ENCODE measurements at places on chromosomes 12 and 14.
A peak's percentile ranks its signal among the peaks of the same experiment; 100 is the strongest.

- DNase-seq = no peak
Observed at GRCh38 chr14:45091710-45092109, 7.8 kb downstream of the PRPF39 start.

DNA sequence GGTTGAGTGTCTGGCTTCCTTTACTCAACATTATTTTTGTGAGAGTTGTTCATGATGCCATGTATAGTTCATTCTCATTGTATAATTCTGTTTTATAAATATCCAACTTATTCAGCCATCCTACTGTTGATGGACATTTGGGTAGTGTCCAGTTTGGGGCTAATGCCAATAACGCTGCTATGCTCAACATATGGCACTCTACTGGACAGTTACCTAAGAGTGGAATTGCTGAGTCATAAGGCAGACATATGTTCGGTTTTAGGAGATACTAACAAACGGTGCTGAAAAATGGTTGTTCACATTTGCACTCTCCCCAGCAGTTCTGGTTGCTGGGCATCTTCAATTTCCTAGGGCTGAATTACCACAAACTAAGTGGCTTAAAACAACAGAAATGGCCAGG lies 28.7 kb upstream of the P2RX4 start:
- no peak for DNase-seq

DNA sequence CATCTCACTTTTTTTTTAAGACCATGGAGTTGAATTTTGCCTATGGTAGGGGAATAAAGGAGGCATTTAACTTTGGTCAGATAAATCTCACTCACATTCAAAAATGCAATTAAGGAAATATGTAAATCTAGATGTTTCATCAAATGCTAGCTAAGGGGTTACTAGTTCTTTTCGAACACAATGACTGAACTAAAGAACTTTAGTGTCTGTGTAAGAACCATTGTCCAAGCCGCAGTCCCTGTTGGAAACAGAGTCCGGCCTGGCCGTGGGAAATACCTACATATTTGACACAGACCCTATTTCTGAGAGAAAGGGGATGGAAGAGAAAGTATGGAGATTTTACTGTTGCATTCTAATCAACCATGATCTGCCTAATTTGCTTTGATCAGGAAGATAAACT lies 17.4 kb downstream of the LGR5 start:
- DNase-seq = no peak

GRCh38 chr14:67735336-67736147 lies 33.9 kb downstream of the RDH12 start:
- DNase-seq = no peak

DNA sequence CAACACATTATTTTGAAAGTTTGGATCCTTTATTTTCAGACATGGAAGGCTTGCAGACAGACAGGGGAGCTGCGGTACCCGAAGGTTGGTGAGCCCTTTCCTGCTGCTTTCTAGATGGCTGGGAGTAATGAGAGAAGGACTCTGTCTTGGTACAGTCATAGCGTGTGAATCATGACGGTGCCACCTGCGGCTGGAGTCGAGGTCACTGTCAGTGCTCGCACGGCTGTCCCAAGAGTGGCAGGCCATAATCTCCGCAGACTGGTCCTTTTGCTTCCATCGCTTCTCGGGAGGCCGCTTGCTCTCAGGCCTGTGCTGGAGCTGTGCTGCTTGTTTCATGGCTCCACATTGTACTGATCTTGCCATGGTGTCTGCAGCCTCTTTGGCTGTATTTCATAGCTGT lies 64.8 kb upstream of the RD3L start:
- DNase-seq = no peak

DNA sequence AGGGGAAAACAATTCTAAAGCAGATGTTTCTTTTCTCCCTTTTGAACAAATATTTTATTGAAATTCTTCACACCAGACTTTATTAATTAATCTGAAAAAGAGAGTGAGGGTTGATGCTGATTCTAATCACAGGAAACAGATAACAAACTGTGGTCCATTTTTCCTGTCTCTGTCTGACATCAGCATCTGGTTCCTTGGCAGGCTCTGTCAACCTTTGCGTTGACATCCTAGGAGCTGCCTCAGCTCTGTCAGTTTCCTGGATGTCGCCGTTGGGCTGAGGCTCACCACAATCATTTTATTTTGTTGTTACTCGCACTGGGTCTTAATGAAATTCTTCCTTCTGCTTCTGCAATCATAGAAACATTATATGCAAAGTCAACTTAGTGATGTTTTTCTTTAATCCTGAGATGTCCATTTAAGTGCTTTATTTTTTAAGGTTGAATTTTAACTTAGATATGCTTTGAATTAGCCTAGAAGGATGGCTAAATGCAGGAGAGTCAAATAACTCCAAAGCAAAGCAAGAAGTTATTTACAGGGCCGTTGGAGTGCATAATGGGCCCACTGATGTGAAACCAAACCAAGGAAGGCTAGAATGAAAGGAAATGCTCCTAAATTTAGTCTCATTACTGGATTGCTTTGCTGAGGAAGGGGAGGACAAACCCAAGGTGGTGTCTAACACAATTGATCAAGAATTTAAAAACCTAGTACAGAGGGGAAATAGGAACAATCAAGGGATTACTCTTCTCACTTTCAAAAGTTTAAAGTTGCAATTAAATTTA lies 542.4 kb downstream of the FLRT2 start:
- no peak for DNase-seq

- DNase-seq = no peak
Observed at GRCh38 chr12:106580671-106581508, 1.9 kb upstream of the RFX4 start.

DNA sequence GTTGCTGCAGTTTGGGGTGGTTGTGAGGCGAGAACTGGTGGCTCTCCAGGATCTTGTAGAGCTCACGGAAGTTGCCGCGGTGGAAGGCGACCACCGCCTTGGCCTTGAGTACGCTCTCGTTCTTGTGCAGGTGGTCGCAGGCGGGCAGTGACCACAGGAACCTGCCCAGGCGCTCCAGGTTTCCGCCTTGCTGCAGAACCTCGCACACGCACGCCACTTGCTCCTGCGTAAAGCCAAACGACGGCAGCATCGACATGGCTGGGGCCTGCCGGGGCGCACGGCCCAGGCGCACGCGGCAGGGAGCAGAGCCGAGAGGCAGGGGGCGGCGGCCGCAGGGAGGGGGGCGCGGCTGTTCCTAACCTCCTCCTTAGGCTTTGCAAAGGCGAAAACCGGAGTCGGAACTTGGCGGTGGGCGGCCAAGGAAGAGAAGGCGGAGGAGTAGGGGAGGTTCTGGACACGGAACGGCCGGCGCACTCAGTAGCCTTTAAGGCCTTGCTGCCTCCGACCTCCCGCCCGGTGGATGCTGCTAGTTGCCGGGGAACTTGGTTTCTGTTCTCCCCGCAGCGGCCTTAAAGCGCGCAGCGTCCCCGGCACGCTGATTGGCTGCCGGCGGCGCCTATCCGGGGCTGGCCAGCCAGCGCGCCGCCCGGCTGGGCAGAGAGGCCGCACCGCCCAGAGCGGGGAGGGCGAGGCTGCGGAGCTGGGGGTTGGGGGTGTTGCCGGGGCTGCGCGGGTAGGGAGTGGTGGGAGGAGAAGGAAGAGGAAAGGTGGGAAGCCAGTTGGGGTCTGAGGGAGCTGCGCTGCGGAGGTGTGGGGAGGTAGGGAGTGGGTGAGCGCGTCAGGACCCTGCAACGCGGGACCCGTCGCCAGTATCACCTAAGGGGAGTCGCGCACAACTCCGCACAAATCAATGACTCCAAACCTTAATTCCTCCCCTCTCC lies at the start of gene SIX1:
SIX1 (minus strand) TSS at position 544 of the 941 bp plus-strand sequence; CDS start at position 256, 288 bp downstream.
- no peak for DNase-seq

DNA sequence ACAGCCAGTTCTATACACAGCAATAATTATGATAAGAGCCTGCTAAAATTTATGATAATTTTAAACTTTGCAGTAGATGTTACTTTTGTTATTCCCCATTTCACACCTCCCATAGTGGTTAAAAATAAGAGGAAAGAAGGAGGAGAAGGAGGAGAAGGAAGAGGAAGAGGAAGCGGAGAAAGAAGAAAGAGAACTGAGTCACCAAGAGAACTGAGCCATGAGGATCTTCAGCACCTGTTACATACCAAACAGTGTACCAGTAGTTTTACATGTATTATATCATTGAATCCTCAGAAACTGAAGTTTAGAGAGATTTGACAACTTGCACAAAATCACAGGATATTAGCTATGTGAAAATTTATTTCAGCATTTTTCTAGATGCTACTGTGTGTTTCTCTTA lies 3.9 kb downstream of the CD163 start:
- no peak for DNase-seq

DNA sequence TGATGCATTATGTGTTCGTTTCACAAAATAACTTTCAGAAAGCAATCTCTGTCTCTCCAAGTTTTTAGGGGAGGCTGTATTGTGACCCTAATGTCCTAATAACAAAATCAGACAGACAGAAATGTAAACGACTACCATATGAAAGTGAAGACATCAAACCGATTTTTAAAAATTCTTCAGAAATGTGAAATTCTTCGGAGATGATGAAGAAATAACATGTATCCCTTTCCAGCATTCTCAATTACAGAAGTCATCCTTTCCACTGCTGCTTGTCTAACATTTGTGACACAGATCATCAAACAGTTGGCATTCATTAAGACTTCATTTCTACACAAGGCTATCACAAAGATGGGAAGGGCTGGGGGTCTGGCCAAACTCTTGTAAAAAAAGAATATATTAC lies 41.0 kb downstream of the DMAC2L start:
- DNase-seq = no peak

DNA sequence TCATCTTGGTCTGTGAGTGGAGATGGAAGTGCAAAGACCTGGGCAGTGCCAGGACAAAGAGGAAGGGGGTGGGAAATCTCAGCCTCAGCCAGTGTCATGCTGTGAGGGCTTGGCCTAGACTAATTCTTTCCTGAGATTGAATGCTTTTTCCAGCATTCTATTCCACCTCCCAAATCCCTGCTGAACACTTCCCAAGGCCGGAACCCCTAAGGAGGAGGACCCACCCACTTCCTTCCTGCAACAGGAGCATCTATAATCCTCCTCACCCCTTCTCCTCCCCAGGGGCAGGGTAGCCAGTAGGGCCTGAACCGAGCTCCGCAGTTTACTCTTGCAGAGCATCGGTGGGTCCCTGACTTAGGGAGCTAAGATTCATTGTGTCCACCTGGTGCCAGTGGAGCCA lies 3.2 kb downstream of the PLEKHD1 start:
- no peak for DNase-seq

DNA sequence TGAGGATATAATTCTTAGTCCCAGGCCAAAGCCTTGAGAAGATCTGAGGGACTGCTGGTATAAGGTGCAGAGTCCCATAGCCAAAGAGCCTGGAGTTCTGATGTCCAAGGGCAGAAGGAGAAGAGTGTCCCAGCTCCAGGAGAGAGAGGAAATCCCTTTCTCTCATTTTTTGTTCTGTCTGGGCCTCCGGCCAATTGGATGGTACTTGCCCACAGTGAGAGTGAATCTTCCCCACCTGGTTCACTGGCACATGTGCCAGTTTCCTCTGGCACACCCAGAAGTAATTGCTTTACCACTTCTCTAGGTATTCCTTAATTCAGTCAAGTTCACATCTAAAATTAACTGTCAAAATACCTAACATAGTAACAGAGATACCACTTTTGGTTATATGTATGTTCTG lies 15.3 kb downstream of the ARID4A start:
- DNase-seq = no peak

GRCh38 chr12:12099102-12099501 lies 28.4 kb downstream of the BCL2L14 start:
- no peak for DNase-seq

- DNase-seq = no peak
Observed at GRCh38 chr14:54085232-54085761, 128.7 kb upstream of the BMP4 start.

DNA sequence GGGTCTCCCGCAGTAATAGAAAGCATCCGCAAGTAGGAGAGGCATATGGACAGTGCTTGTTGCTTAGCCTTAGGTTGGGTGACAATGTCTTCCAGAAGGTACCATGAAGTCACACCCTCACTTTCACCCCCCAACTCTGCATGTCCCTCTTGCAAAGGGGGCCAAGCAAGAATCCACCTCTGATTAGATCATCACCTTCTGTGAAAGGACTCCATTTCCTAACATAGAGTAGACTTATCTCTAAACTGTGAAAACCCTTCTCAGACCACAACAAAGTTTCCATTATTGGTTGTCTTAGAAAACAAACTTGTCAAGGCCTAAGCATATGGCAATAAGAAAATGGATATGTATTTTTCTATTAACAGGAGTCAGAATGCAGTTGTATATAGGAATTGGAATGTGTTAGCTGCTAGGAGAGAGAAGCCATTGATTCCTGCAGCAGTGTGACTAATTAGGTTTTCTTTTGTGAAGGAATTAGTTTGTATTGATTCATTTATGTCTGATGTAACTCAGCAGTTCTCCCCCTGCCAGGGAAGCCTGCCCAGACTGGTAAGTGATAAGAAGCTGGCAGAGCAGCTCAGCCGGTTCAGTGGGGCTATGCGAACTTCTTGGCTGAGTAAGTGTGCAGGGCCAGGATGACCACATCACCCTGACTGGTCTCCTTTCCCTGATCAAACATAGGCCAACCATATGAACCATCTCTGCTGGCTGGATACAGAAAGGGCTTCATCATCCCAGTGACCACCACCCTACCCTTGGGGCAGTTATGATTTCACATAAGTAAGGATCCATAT lies 107.3 kb upstream of the CCDC196 start:
- DNase-seq = no peak

- no peak for DNase-seq
Observed at GRCh38 chr14:42734041-42734440, 1127.4 kb downstream of the LRFN5 start.

- DNase-seq = no peak
Observed at GRCh38 chr12:91913124-91913523, 232.5 kb downstream of the BTG1 start.

DNA sequence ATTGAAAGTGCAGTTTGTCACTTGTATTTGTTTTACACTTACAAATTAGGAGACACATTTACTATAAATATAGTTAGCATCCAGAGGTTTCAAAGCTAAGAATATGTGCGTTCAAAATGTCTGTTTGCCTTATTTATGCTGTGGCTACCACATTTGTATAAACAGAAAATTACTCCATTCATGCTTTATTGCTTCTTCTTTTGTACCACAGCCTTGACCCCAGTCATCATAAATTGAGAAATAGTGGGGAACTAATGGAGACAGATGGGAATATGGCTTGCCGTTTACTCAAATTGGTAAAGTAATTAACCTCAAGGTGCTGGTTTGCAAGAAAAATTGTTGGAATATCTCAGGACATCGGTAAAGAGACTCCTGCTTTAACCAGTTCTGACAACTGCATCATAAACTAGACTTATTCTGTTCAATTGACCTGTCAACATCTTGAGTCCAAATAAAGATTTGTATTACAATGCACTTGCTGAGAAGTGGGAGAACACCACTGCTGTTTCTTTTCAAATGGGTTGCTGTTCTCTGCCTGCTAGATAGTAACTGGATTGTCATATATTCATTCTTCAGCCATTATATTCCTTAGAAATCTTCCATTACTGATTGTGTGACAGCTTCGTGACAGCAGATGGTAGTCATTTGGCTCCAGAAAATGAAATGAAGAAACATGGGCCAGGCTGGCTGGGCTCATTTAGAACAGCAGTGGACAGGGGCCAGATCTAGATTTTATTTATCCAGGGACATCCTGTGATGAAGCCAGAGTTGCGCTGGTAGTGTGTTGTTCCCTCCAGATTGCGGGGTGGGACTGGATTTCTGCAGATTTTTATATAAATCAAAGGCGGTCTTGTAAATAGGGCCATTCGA lies 354.4 kb downstream of the EGLN3 start:
- DNase-seq = no peak

GRCh38 chr12:79482323-79482722 lies 208.4 kb downstream of the PAWR start:
- no peak for DNase-seq

GRCh38 chr12:50397117-50397650 lies 775 bp upstream of the FAM186A start:
- no peak for DNase-seq

GRCh38 chr12:47651368-47652254 lies 54.2 kb downstream of the RPAP3 start:
- DNase-seq = peak; percentile 83
